ENCODE measurements at places on chromosomes 1 and 21.

DNA sequence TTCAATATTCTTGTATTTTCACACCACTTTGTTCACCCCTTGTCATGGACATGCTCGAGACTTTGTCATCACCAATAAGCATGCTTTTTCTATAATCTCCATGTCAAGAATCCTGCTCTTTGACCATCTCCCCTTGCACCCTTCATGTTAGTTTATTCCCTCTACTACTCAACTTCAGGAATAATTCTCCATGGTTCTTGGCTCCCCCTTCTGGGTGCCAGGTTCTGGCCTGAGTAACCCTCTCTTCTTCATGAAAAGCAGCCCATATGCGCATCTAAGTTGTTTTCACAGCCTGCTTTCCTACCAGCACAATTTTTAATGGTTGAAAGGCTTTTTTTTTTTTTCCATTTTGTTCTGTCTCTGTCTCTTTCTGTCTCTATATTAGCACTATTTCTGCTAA lies 160.7 kb downstream of the LEPR start:
- DNase-seq = no peak

DNA sequence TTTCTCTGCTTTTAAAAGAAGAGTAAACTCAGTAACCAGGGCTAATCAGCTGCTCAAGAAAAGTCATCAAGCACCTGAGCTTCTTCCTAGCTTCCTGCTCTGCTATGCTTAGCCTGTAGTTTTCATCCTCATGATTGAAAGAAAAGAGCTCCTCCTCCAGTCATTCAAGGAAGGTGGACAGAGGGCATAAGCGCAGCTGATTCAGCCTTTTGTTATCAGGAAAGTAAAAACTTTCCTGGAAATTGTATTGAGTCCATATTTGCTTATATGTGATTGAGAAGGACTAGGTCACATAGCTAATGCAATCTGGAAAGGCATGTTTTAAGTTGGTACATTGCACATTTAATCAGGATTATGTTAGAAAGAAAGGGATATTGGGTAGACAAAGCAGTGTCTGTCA lies 8.5 kb upstream of the BACH1 start:
- no peak for DNase-seq

- DNase-seq = no peak
Observed at GRCh38 chr1:11331036-11331944, 58.3 kb downstream of the UBIAD1 start.

GRCh38 chr1:241229216-241229615 lies 127.8 kb downstream of the RGS7 start:
- DNase-seq = no peak

GRCh38 chr1:212254853-212255363 lies 30.3 kb upstream of the PPP2R5A start:
- DNase-seq = no peak

DNA sequence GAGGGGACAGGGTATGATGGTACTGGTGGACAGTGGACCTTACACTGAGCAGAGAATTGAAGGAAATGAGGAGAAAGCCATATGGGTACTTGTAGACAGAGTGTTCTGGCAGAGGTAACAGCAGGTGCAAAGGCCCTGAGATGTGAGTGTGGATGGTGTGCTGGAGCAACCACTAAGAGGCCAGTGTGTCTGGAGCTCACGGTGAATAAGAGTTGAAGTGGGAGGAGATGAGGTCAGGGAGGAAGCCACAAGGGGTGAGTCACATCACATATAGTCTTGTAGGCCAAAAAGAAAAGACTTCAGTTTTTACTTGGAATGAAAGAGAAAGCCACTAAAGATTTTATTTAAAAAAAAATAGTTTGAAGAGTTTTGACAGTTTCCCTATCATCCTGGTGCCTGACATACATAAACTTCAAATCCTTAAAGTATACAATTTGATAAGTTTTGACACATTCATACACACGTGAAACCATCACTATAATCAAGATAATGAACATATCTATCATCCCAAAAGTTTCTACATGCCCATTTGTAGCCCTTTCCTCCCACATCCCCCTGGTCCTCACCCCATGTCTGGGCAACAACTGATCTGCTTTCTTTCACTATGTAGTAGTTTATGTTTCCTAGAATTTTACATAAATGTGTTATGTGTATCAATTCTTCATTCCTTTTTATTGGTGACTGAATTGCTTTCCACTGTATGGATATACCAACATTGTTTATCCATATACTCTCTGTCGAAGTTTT lies 148.4 kb downstream of the GPATCH2 start:
- DNase-seq = peak; percentile 59

DNA sequence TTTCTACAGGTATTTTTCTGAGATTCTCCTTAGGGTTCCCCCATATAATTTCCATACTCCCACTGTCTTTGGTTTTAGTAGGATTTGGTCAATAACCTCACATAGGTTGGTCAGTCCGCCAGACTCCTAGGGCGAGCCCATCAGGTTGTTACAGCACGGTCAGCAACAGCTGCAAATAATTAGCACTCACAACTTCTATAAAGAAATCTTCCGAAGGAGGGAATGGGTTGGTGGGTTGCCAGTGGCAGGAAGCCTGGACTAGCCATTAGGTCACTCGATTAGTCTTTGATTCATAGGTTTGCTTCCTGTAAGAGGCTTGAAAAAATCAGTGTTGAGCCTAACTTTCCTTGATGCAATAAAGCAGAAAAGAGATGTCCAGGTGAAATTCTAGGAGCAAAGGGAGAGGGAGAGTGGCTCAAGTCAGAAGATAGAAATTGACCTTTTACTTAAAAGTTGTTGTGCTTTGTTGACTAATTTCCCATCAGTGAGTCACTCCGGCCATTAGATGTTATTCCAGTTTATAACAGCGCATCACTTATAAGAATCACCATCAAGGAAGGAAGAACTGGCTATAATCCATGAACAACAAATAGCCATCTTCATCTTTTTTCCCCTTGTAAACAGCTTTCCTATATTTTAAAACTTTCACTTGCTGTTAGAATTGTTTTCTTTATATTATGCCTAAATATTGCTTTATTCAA lies 88.3 kb downstream of the TPR start:
- DNase-seq = no peak

DNA sequence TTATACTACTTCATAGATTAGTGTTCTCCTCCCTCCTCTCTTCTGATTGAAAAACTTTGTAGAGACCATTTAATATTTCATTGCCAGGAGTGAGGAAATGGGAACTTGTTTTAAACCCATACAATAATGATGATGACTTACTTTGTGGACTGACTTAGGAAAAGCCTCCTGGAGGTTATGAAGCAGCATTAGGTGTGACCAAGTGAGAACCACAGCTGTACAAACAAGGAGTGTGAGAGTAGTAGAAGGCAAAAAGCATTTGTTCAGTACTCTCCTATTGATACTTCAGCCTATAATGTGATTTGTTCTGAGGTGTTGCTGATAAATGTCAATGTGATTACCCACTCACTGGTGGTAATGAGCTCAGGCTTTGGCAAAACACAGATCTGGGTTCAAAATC lies 8.4 kb downstream of the TIPRL start:
- DNase-seq = no peak

GRCh38 chr1:66360285-66360724 lies 173.6 kb upstream of the SGIP1 start:
- no peak for DNase-seq

- DNase-seq = no peak
Observed at GRCh38 chr1:246488674-246489073, 18.4 kb downstream of the SMYD3 start.
